Uterine smooth muscle cell (primary cell): ENCODE measurements at places on chromosomes 16 and 17. TPM values are rescaled to one million over a fixed set of nuclear protein-coding genes. Genes with fewer than 3 reads are reported as not detected.

PNMT gene
- 0.22 TPM in 1 of 2 replicates, not detected in the other for total RNA-seq

CACNA1G gene
- total RNA-seq, result 0.11 and 0.12 TPM in 2 replicates

HAP1 gene
- under 0.01 TPM in 1 of 2 replicates, not detected in the other for total RNA-seq

OSGIN1 gene
- 3.5 and 4.0 TPM in 2 replicates for total RNA-seq

FHOD1 gene
- 14.1 and 18.8 TPM in 2 replicates for total RNA-seq
